Calu3 (cell line): ENCODE measurements at places on chromosomes 11 and 22. TPM values are rescaled to one million over a fixed set of nuclear protein-coding genes. Genes with fewer than 3 reads are reported as not detected.

ZNF214 gene
- total RNA-seq: 3.0 and 3.1 TPM in 2 replicates

TRABD gene
- 57.3 and 62.9 TPM in 2 replicates for total RNA-seq

- peaks cover 4% of the 10 kb centered on the region for H3K36me3 ChIP-seq
- DNase-seq: no peak
- peaks cover 37% of the 10 kb centered on the region for H3K27me3 ChIP-seq
- H3K4me3 ChIP-seq: no peak overlapping the region
- H3K27ac ChIP-seq: no peak overlapping the region
These were observed 2.7 kb upstream of the TSGA10IP start for GRCh38 chr11:65942531-65942930.

GRCh38 chr11:393219-394033 is 583 bp upstream of the PKP3 start:
- peak; percentile 94 for DNase-seq
- H3K4me3 ChIP-seq: peak overlapping the region; percentile 95
- H3K4me1 ChIP-seq: peaks cover 17% of the 10 kb centered on the region

GRCh38 chr22:23251445-23252093 is 71.3 kb downstream of the BCR start:
- no peaks in the 10 kb centered on the region for H3K27me3 ChIP-seq
- H3K4me1 ChIP-seq: peaks cover 45% of the 10 kb centered on the region
- peaks cover 14% of the 10 kb centered on the region for H3K36me3 ChIP-seq
- H3K27ac ChIP-seq: no peak overlapping the region
- peak; percentile 29 for DNase-seq
- no peak overlapping the region for H3K4me3 ChIP-seq

DNA sequence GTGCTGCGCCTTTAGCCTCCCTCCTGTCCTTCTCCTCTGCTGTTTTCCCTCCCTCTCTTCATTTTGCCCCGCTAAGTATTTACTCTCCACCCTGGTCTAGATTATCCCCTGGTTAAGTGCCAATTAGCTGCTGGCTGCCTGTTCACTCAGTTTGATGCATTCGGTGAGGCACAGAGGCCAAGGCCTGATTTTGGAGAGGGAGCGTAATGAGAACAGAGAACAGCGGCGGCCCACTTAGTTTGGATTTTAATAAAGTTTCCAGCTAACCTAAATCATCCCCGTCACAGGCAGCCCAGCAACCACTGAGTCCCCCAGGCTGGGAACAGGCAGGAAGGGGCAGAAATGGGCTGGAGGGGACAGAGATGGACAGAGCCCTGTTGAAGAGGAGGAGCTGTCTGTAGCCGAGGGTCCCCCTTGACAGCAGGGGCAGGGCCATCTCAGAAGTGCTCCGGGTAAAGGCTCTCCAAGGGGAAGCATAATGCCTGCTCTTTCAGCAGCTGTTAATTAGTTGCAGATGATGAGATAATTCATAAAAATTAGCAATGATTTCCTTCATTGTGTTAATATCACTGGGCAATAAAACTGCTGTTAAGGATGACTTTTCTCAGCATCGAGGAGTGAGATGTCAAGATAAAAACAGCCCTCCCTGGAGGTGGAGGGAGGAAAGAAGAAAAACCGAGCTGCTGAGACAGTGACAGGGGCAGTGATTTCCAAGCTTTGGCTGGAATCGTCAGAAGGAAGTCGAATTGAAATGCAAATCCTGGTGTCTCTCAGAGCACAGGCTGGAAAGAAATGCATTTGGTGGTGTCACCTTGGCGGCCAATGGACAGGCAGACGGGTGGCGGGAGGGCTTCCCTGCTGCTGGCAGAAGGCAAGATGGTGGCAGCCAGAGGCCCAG is 170.1 kb downstream of the GRIK4 start:
- no peak overlapping the region for H3K27ac ChIP-seq
- no peak for DNase-seq
- H3K27me3 ChIP-seq: peaks cover 77% of the 10 kb centered on the region
- H3K4me1 ChIP-seq: no peaks in the 10 kb centered on the region
- no peak overlapping the region for H3K4me3 ChIP-seq

DNA sequence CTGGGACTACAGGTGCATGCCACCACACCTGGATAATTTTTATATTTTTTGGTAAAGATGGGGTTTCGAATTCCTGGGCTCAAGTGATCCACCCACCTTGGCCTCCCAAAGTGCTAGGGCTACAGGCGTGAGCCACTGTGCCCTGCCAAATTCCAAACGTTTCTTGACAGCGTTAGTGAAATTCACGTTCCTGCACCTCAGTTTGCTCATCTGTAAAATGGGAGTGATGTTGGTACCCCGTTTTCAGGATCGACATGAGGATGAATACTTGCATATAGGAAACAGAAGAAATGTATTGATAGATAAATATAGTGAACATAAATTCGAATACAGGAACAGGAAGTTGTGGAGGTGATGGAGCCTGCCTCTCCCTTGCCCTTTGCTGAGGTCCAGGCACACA is 10.2 kb upstream of the LTO1 start:
- H3K27me3 ChIP-seq: no peaks in the 10 kb centered on the region
- no peak overlapping the region for H3K27ac ChIP-seq

MMP8 gene
- not detected in 2 replicates for total RNA-seq

DNA sequence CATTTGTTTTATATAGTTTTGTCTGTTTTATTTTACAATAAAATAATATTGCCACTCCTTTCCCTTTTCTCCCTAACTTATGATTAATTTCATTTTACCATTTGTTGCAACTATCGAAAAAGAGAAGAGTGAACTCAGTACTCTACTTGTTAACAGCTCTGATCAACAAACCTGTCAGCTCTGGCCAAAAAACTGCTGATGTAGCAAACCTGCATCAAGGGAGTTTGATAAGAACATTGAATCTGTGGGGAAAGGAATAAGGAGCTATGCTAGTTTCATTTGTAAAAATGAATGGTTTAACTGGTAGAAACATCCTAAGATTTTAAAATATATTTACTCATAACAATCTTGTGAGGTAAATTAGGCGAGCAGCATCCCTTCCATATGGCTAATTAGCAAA is 42.9 kb downstream of the EIF4ENIF1 start:
- no peak overlapping the region for H3K27ac ChIP-seq
- no peaks in the 10 kb centered on the region for H3K27me3 ChIP-seq
- H3K4me1 ChIP-seq: no peaks in the 10 kb centered on the region
- peaks cover 53% of the 10 kb centered on the region for H3K36me3 ChIP-seq

GRCh38 chr11:115364896-115365295 is 139.3 kb downstream of the CADM1 start:
- no peak overlapping the region for H3K27ac ChIP-seq
- no peaks in the 10 kb centered on the region for H3K36me3 ChIP-seq
- DNase-seq: no peak
- no peak overlapping the region for H3K4me3 ChIP-seq
- no peaks in the 10 kb centered on the region for H3K4me1 ChIP-seq

MS4A6E gene
- not detected in 2 replicates for total RNA-seq

GRCh38 chr11:123822032-123822431 is 15.9 kb upstream of the OR6M1 start:
- peak; percentile 12 for DNase-seq
- H3K36me3 ChIP-seq: no peaks in the 10 kb centered on the region
- no peak overlapping the region for H3K4me3 ChIP-seq
- H3K4me1 ChIP-seq: peaks cover 8% of the 10 kb centered on the region
- H3K27me3 ChIP-seq: no peaks in the 10 kb centered on the region

DNA sequence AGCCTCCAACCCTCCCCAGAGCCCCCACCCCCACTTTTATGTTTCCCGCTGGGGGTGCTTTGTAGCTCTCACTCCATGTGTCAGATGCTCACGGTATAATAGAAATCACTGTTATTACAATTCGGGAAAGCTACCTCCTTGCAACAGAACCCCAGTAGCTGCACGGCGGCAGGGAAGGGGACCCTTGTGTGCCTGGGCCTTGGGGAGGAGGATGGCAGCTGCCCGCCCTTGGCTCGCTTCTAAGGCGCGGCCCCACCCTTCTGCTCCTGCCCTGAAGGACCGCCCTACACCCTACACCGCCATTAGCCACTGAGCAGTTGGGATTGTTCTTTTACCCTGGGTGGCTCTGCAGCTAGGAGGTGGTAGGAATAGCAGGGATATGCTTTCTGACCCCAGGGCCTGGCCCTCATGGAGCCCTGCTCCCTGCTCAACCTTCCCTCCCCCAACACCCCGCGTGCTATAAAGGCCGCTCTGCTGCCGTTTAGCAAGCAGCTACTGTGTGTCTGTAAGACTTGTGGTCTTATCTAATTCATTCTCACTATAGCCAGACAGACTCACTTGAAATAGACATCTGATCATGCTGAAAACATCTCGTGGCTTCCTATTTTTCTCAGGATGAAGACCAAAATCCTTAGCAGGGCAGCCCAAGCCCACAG is 219.7 kb downstream of the CEP164 start:
- no peak overlapping the region for H3K4me3 ChIP-seq
- no peaks in the 10 kb centered on the region for H3K36me3 ChIP-seq
- H3K27ac ChIP-seq: no peak overlapping the region

DNA sequence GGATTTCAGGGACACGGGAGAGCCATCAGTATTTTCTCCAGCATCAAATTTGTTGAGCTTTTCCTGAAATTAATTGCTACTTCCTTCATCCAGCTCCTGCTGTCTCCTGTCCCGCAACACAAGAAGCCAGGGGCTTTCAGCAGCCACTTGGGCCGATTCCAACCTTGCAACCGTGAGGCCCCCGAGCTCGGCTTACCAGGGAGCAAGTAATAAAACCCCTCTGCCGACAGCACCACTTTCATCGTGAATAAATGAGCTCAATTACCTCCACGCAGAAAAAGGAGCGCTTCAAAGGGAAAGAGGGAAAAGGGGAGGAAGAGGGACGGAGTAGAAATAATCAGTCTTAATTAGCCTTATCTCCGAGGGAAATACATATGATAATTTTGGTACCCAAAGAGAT is 76.6 kb downstream of the CELSR1 start:
- no peak for DNase-seq
- no peaks in the 10 kb centered on the region for H3K4me1 ChIP-seq
- no peak overlapping the region for H3K4me3 ChIP-seq
- H3K27ac ChIP-seq: no peak overlapping the region
- H3K27me3 ChIP-seq: no peaks in the 10 kb centered on the region
- peaks cover 19% of the 10 kb centered on the region for H3K36me3 ChIP-seq
